ENCODE measurements at places on chromosomes 13 and 19.

GRCh38 chr13:21901336-21901735, 230.5 kb downstream of the FGF9 start:
- no peak for DNase-seq

GRCh38 chr13:59047546-59047945, 1116.2 kb downstream of the DIAPH3 start:
- DNase-seq: no peak

DNA sequence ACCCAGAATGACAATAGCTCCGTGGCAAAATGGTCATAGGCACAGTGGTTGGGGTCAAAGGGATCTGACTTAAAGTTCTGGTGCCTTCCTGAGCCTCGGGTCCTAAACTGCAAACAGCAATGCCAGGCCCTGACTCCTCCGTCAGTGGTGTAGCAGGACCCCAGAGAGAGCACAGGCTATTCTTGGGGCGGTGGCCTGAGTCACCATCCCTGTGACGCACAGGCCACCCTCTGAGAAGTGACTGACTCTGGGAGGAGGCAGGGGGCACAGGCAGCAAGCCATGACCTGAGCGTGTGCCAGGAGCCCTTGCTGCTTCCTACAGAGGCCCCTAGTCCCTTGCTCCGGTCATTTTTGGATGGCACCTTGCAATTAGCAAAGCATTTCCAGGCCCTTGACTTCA, 18.7 kb downstream of the PLVAP start:
- no peak for DNase-seq

DNA sequence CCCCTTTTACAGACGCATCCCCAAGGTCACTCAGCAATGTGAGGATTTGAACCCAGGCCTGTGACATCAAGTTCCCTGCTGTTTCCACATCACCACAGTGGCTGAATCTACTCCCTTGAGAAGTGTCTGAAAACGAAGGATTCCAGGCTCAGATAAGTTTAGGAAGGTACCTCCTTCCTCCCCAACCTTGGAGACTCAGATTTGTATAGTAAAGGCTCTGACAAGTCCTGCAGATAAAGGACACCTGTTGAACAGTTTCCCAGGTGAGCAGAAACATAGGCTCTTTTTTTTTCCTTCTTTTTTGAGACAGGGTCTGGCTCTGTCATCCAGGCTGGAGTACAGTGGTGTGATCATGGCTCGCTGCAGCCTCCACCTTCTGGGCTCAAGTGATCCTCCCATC, 56.4 kb upstream of the PTPRS start:
- no peak for DNase-seq

GRCh38 chr19:17246681-17247425, 1.1 kb upstream of the NR2F6 start:
- DNase-seq: no peak

- DNase-seq: no peak
These were observed 1241.5 kb upstream of the MIR17HG start for GRCh38 chr13:90105849-90106496.

All from CD4-positive, alpha-beta T cell treated with Interleukin-4 for 1 hour (primary cell).